Naive thymus-derived CD4-positive, alpha-beta T cell (primary cell): ENCODE measurements at places on chromosomes 4 and X. TPM values are rescaled to one million over a fixed set of nuclear protein-coding genes. Genes with fewer than 3 reads are reported as not detected.

- DNase-seq, result no peak
Observed at GRCh38 chrX:141220342-141221008, 21.8 kb downstream of the SPANXC start.

CD38 gene
- total RNA-seq, result 182 and 189 TPM in 2 replicates

DNA sequence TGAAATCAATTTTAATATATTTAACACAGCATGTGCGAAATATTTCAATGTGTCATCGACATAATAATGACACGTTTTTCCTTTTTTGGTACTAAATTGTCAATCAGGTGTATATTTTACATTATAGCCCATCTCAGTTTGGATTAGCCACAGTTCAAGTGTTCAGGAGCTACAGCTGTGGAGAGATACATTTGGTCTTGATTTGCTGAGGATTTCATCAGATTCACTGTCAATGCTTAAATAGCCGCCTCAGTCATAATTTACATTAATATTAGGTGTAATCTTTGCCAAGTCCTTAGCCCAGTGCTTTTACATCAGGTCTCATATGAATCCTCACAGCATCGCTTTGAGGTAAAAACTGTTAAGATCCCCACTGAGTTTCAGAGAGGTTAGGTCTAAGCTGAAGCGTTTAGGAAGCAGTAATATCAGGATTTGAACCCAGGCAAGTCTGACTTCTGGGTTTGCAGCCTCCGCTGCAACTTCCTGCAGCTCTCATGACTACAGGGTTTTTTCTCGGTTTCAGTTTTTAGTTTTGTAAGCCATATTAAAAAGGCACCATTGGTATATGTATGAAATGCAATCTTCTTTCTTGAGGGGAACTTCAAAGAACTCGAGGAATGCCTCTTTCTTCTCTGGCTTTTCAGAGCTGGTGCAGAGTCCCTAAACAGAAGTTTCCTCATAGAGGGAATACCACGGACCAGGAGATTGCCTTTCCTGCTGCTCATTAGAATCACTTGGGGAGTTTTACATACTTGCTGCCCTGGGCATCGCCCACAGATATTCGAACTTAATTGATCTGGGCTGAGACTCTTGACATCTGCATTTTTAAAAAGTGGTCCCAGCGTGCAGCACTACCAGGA is 6.4 kb downstream of the MTM1 start:
- DNase-seq, result no peak

LRCH2 gene
- total RNA-seq, result not detected in 2 replicates

DNA sequence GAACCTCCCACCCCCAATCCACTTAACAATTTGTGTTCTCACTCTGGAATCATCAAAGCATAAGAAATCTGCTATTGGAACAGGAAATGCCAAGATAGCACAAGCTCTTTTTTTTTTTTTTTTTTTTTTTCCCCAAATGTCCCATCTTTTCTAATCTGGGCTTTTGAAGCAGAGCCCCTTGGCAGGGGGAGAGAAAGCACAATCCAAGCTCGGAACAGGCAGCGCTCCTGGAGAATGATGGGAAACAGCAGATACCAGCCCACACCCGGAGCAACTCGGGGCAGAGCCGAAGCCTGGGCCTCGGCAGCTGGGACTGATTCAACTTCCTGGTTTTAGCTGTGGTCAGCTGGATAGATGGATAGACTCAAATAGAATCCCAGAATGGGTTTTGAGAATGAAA is 235.1 kb downstream of the QDPR start:
- DNase-seq, result no peak

DNA sequence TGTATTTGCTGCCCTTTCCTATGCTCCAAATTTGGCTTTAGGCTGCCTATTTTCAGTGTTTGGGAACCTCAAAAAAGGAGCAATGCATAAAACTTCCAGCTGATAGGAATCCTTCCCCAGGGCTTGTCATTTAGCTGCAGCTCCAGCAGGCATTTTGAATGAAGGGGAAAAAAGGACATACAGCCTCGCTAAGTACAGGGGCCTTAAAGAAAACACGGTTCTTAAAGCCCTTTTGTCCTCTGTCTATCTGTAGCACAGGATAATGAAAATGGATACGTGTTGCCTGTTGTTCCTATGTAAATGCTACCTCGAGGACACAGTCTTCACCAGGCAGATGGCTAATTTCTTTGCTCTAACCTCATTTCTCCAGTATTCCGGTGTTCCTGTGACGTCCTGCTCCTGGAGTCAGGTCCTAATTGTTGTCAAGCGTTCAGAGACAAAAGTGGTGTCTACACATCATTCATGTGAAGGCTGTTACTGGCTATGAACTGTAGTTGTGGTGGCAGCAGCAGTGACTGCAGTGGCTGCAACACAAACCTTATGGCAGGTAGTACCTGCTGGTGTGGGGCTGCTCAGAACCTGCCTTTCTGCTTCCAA is 117.4 kb downstream of the MGST2 start:
- DNase-seq, result no peak

DNA sequence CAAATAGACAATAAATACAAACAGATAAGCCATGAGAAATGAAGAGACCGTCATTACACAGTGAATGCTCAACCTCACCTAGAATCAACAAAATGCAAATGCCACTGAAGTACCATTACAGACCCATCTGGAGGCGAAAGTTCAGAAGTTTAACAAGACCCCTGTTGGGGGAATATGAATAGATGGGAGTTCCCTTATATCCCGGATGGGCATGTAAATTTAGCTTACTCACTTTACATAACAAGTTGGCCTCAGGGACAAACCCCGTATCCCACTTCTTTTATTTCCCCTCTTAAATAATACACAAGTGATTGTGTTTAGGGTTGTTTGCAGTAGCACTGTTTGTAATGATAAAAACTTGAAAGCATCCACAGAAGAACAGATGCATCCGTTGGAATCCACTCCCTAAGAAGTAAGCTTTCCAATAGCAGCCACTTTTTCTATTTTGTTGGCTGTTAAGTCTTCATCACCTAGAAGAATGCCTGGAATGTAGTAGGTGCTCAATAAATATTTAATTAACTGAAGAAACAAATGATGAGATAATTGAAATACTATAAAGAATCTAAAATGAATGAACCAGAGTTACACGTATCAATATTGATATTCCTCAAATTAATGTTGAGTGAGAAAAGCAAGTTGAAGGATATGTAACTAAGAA is 1076.3 kb upstream of the TENM3 start:
- no peak for DNase-seq

FAM149A gene
- 0.84 TPM in 1 of 2 replicates, not detected in the other for total RNA-seq

GRCh38 chrX:84186603-84187532 is 1.1 kb downstream of the RPS6KA6 start:
- no peak for DNase-seq

LDB2 gene
- total RNA-seq, result not detected

DNA sequence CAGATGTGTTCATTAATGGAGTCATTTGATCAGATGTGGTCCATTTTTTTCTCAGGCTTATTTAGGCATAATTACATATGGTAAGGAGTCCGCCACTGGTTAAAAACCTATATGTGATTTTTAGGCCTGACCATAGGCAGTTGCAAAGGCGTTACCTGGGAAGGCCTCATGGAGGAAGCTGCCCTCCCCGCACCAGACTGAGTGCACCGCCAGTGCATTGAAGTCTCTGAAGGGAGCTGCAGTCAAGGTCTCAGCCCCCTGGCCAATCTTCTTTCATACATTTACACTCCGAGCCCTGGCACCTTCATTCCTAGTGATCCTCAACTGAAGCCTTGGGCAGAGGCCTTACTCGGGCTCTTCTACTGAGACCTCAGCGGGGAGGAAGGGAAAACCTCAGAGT is 898.2 kb upstream of the AGA start:
- DNase-seq, result no peak

DNA sequence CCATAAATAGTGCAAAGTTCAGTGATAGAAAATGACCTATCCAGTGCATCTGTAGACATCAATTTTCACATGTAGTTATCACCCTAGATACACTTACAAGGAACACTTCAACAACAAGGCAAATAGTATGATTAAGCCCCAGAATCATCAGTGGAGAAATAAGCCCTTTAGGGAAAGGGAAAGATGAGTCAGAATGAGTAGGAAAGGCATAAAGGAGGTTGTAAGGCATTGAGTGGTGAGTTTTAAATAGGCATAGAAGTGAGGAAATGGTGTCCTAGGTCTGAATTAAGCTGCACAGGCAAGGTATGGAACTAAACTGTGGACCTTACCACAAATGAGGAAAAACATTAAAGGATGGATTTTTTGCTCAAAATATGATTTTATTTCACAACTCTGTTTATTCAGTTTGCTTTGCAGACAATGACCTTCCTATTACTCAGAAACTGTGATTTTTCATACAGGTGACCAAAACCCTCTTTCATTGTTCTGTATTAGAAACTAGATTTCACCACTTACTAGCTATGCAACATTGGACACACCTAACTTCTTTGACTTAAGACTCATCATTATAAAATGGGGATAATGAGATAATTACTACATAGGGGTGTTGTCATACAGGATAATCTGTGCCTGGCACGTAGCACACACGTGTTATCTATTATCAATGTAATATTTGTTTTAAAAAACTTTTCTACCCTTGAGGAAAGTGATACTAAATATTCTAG is 57.0 kb upstream of the MAP9 start:
- no peak for DNase-seq

DNA sequence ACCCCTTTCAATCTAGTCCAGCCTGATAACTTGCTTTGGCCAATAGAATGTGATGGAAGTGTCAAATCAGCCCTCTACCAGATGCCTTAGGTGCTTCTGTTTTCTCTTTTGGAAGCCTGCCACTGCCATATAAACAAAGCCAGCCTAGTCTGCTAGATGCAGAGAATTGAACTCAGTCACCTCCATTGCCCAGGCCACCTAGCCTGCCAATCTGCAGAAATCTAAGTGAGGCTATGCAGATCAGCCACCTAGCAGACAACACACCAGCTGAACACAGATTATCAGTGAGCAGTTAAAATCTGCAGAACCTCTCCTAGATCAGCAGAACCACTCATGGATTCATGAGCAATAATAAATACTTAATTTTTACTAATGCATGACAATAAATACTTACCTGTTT is 1108.2 kb downstream of the PCDH18 start:
- no peak for DNase-seq

DNA sequence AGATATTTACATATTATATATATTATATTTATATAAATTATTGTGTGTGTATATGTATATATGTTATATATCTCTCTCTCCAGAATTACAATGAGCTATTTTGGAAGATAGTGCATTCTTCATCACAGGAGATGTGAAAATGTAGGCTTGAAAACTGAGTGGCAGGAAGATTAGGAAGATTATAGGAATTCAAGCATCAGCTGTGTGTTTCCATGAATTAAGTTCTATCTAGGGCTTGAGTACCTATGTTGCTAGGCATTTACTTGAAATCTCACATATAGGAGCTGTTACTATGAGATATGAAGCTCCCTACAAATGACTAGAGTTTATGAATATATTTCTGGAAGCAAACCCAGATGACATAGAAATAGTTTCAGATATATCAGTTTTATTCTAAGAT is 328.7 kb downstream of the EPHA5 start:
- DNase-seq, result no peak

- no peak for DNase-seq
Observed at GRCh38 chr4:149549911-149550310, 265.7 kb downstream of the IQCM start.

MTMR8 gene
- total RNA-seq, result 6.0 TPM

- no peak for DNase-seq
Observed at GRCh38 chrX:50206753-50207152, 2.2 kb downstream of the CCNB3 start.

- DNase-seq, result peak; percentile 38
Observed at GRCh38 chr4:75916091-75916661, 13.9 kb upstream of the PPEF2 start.

DNA sequence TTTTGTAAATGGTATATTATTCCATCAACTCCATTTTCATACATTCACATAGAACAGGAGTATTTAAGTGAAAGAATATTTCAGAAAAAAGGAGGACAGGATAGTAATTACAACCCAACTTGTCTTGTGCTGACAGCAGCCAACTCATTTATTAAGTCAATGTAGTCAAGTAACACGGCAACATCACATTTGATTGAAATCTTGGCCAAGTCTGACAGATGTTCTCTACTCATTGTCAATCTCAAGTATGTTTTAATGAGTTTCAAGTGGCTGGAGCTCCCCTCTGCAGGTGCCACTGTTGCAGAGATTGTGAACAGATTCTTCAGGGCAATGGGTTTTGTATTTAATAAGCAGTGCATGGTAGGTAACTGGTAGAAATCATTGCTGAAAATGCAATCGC is 332.5 kb downstream of the C4orf33 start:
- no peak for DNase-seq

GRCh38 chrX:63746278-63746677 is 38.7 kb downstream of the ARHGEF9 start:
- DNase-seq, result no peak

BRS3 gene
- total RNA-seq, result not detected

GRCh38 chr4:42519803-42520417 is 122.6 kb downstream of the SHISA3 start:
- DNase-seq, result peak; percentile 44

DNA sequence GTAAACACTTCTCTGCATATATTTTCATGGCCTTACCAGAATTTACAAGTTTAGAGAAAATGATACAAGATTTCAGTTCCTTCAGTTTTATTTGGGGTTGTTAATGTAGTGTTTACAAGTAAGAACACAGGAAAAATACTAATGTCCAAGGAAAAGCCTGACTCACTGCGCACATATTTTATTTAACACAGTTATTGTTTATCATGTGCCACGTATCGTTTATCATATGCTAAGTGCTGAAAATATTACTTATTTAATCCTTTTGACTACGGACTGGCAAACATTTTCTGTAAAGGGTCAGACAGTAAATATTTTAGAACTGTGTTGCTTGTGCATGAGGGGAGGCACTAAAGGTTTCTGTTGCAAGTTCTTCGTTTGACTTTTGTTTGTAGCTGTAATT is 794 bp downstream of the HSD17B13 start:
- DNase-seq, result no peak

GRCh38 chr4:113060853-113061252 is 11.4 kb downstream of the ANK2 start:
- DNase-seq, result no peak

DNA sequence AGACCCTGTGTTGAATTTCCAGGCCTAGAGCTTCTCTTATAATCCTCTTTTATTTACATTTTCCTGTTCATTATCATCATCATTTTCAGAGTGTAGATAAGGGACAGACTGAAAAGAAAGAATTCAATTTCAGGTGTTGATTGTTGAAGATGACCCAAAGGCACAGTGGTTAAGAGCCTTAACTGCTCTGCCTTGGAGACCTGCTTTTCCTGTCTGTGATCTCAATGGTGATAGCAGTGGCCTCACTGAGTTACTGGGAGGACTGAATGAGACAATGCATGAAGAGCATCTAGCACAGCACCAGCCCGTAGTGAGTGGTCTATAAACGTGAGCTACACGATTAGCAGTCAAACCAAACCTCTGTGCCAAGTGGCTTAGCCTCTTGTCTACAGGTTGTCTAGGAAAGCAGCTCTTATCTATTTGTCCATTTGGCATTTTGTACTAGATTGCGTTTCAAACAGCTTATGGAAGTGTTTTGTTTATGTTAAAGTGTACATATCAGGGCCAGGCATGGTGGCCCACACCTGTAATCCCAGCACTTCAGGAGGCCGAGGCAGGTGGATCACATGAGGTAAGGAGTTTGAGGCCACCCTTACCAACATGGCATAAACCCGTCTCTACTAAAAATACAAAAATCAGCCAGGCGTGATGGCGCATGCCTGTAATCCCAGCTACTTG is 41.5 kb downstream of the SETD7 start:
- no peak for DNase-seq
